Hematopoietic multipotent progenitor cell (in vitro differentiated cells): ENCODE measurements at places on chromosomes 4 and X.

DNA sequence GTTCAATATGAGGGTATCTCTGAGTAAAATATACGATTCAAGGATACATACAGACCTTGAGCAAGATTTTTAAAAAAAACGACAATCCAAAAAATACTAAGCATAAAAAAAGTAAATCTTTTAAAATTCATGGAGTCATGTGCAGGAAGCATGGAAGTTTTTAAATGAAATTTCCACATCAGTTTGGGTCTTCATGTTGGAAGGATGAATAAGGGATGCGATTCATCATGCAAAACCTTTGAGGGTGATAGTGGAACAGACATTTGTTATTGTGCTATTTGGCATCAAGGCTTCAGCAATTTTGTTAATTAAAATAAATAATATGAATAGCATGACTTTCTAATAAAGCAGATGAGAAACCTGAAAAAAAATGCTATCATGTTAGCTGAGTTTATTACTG is 815.0 kb upstream of the PCDH10 start:
- no peak for DNase-seq

- no peak for DNase-seq
Measured at GRCh38 chrX:16711219-16711811, 1.2 kb downstream of the CTPS2 start.

DNA sequence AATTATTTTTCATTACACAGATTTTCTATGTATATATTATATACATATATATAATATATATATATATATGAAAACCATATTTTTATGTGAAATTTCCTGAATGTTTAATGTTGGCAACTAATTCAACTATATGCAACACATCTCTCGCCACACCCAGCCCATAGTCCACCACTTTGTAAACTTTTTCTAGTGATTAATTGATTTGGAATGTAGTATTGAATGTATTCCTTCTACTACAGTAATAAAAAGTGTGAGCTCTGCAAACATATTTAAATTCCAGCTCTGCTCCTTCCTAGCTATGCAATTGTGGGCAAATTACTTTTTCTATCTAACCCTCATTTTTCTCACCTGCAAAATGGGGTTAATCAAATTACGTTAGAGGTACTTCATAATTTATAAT is 187.8 kb downstream of the TEX11 start:
- no peak for DNase-seq

DNA sequence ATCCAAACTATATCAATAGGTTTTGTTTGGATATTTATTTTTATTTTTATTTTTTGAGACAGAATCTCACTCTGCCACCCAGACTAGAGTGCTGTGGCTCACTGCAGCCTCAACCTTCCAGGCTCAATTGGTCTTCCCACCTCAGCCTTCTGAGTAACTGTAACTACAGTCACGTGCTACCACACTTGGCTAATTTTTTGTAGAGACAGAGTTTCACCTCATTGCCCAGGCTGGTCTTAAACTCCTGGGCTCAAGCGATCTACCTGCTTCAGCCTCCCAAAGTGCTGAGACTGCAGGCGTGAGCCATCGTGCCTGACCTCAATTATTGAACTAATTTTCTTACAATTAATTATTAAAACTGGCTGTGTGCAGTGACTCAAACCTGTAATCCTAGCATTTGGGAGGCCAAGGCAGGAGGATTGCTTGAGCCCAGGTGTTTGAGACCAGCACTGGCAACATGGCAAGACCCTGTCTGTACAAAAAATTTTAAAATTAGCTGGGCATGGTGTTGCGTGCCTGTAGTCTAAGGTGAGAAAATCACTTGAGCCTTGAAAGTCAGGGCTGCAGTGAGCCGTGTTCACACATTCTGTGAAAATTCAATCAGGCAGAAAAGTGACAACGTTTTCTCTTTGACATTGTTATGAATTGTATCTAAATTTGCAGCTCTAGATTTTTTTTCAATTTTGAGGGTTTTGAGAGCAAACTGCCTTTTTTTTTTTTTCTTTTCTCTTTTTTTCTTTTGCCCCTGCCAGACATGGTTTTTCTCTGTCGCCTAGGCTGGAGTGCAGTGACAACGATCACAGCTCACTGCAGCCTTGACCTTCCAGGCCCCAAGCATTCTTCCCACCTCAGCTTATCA is 66.0 kb downstream of the UBE2K start:
- no peak for DNase-seq

- DNase-seq = no peak
Measured at GRCh38 chrX:49977319-49978090, 55.1 kb downstream of the CLCN5 start.

DNA sequence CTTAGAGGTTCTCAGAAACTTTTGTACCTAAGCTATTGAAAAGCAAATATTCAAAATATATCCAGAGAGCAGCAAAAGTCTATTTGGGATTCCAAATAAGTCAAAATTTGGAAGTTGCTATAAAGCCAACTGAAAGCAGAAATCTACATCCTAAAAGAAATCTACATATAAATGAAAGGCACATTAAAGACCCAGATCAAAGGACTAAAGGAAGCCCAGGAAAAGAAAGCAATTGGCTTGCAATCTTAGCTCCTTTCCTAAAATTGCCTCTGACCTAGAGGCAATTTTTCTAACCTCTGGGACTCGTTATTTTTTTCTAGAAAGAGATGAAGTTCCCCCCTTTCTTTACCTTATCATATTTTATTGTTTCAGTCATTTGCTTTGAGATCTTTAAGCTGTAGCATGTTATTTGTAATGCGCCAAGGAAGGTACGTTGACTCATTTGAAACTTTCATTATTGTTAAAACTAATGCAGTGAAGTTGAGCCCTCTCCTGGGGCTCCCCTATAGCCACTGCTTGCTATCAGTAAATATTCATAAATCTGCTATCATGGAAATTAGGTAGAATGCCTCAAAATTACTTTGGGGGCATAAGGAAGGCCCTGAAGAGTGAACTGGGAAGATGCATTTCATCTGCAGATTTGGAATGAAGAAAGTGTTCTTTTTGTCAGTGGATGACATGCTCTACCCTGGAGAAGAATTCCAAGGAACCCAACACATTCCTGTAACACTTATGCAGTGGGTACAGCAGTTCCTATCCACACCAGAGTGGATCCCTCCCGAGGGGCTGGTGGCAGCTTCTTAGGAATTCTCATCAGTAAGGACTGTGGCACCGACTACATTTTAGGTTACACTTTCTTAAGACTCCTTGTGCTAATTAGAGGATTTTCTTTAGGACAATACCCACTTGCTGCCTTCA is 177.8 kb upstream of the IGFBP7 start:
- DNase-seq = no peak

- no peak for DNase-seq
Measured at GRCh38 chr4:3384391-3384770, 57.4 kb upstream of the HGFAC start.

DNA sequence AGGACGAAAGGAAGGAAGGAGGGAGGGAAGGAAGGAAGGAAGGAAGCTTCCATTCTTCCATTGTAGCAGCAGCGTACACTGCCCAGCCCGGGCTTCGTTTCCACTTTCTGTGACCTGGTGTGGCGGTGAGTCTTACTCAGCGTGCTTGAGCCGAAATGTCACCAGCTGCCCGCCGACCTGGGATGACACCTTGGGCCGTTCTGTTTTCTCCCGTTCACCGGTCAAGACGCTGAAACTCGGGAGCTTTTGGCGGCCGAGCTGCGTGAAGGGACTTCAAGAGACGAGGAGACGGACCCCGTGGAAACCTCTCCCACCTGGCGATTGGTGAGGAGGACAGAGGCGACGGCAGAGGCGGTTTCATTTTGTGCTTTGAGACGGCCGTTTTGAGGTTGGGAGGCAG is 47.1 kb upstream of the PPP2R3B start:
- DNase-seq = no peak

DNA sequence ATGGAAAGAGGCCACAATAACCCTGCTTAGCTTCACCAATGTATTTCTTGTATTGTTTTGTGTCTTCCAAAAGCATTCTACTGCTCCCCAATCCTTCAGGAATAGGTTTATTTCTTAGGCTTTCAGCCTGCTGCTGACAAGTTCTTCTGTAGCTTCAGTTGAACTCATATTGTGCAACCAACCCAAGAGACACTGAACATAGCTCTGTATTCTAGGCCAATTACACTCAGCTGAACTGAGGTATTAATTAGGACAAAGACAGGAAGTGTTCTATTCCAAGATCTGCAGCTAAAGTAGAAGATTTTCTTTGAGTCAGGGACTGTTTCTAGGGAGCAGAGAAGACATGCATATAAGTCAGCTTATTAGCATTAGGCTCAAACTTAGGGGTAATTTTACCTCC is 151.8 kb downstream of the LHFPL1 start:
- DNase-seq = no peak

DNA sequence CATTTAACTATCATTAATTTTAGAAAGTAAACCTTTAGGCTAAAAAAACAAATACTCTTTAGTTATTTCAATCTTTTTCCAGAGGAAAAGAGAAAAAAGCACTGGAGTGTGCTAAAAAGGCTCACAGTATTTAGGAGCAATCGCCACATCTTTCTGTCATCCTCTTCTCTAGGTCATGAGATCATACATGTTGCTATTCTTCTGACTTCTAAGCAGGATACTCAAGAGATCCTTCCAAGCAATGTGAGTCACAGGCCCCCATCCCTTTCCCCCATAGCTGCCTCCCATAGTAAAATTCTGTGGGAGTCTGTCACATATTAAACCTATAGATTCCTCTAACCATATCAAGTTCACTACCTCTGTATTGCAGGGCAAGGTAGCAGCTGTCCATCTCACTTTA is 7.7 kb downstream of the EDNRA start:
- no peak for DNase-seq
